ENCODE measurements at places on chromosomes 4 and X.

DNA sequence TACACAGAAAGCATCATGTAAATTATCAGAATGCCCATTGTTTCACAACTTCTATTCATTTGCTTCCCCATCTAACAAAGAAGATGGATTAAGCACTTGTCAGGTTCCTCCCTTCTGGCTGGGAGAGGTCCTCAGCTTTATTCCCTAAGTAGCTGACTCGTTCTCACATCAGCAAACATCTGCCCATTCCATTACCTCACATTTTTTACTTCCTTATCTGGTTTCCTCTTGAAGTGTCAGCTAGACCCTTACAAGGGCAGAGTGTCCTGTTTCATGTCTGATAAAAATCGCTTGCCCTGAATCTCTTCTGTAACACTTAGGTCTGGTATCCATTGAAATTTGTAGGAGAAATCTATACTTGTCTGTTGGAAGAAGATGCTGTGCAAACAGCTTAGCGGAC is 34.7 kb downstream of the TMPRSS11A start:
- DNase-seq = no peak

- no peak for DNase-seq
These were observed 40.4 kb upstream of the PGK1 start for GRCh38 chrX:78063687-78064086.

DNA sequence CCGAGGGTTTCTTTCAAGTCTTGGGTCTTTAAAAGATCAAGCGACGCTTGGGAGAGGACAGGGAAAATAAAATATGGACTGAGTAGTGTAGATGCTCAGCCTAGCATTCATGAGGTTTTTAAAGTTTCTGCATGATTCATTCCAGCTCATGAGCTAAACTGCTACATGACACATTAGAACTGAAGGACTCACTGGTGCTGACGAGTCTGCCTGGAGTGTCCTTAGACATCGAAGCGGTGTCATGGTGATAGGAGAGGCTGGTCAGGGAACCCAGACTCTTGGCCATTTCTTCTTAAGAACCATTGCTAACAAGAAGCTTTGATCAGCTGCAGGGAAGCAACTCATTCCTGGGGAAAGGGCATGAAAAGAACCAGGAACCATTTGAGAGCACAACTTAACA is 158.6 kb downstream of the TRIML1 start:
- peak; percentile 58 for DNase-seq

GRCh38 chr4:55183926-55184599 is 58.7 kb upstream of the KDR start:
- peak; percentile 87 for DNase-seq

DNA sequence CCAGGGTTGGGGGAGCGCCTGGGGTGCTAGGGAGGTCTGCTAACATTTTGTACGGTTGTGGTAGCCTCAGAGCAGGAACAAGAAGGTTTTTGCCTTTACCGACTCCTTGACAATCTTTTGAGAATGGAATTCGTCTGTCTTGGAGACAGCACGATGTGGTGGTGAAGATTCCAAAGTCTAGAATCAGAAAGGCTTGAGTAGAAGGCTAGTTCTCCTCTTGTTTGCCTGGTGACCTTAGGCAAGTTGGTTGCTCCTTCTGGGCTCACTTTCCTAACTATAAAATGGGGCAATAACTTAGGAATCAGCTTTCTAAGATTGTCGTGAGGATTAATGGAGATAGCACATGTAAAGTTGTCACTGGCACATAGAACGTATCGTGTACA is 741 bp downstream of the FAM47E start:
- no peak for DNase-seq

DNA sequence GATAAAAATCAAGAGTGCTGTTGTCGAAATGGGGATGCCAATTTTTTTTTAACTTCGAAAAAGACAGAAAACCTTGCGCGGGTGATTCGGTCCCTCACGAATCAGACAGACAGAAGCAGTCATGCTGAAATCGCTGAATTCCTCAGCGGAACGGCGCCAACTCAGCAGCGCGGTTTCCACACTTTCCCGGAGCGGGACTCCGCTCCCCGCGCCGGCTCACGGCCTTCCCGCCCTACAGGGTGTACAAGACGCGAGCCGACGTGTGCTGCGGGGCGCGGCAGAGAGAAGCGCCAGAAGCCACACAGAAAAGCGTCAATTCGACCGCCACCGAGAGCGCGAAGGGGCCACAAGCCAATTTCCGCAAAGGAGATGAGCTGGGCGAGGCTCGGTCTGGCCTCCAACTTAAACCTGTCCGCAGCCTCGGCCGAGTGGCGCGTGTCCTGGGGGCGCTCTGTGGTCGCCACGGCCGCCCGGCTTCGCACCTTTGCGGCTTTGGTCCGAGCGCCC is 1.3 kb downstream of the NEXMIF start:
- DNase-seq = peak; percentile 2

DNA sequence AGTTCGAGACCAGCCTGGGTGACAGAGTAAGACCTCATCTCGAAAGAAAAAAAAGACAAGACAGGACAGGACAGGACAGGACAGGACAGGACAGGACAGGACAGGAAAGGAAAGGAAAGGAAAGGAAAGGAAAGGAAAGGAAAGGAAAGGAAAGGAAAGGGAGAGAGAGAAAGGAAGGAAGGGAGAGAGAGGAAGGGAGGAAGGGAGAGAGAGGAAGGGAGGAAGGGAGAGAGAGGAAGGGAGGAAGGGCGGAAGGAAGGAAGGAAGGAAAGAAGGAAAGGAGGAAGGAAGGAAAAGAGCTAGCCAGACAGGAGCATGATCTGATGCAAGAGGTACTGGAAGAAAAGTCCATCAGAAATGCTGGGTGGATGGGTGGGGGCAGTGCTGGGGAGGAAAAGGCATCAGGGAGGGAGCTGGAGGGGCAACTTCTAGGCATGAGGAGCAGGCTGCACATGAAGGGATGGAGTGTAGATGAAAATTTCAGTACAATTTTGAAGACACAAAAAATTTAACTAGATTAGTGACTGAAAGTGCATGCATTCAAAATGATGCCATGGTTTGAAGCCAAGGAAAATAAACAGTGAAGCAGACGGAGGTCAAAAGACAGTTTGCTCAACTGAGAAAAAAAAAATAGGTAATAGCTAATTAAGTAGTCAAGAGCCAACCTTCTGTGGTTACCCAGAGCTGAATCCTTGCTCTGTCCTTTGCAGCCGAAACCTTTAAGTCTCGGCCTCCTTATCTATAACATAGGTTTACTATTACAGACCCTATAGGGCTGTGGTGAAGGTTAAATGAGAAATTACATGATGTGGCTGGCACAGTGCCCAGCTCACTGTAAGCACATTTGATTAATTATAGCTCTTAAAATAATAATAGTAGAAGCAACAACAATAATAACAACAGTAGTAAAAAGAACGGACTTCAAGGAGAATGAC is 59.9 kb downstream of the ZNF827 start:
- no peak for DNase-seq

- no peak for DNase-seq
These were observed 491.1 kb downstream of the PACRGL start for GRCh38 chr4:21191317-21191716.

DNA sequence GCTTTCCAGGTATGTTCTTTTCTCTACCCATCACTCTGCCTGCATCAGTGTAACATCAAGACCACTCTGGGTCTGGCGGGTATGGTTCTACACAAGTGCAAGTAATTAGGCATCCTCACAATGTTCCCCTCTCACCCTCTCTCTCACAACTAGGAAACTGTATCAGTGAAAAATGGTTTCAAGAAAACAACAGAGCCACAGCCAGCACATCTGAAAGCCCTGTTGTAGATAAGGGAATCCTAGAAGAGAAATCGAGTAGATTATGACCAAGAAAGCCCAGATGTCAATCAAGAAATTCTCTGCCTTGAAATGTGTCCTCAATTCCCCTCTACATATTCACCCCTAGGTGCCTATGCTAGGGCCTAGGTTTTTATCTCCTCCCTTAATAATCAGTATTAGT is 281.3 kb upstream of the ANKRD50 start:
- no peak for DNase-seq

DNA sequence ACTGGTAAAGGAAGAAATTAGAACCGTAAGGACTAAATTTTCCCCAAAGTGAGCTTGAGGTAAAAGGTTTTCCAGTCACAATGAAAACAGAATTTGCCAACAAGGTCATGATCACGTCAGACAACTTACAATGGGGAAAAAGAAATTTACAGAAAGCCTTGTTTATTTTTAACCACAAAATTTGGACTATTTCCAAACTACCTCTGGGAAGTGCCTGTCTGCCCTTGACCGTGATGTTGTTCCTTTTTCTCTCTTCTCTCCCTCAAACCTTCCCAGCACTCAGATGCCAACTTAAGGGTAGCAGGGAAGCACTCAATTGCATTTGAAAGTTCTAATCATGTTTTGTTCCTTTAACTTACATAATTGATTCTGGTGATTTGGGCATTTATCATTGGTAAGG is 32.5 kb downstream of the MEPE start:
- no peak for DNase-seq

GRCh38 chrX:7788334-7788733 is 54.6 kb upstream of the VCX start:
- no peak for DNase-seq

GRCh38 chr4:7422898-7423180 is 11.9 kb downstream of the PSAPL1 start:
- DNase-seq = no peak

GRCh38 chr4:157358851-157359250 is 138.3 kb downstream of the GRIA2 start:
- DNase-seq = no peak

DNA sequence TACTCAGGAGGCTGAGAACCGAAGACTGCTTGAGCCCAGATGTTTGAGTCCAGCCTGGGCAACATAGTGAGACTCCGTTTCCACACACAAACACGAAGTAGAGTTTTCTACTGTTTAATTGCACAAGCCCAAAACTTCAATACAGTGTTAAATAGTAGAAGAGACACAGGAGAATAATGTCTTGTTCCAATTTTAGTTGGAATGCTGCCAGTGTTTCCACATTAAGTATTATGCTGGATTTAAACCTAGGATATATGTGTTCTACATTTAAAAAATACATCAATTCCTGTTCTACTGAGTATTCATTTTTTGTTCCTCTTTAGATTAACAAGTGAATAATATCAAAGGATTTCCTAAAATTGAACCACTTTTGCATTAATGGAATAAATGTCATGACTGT is 91.3 kb downstream of the LCORL start:
- DNase-seq = no peak

DNA sequence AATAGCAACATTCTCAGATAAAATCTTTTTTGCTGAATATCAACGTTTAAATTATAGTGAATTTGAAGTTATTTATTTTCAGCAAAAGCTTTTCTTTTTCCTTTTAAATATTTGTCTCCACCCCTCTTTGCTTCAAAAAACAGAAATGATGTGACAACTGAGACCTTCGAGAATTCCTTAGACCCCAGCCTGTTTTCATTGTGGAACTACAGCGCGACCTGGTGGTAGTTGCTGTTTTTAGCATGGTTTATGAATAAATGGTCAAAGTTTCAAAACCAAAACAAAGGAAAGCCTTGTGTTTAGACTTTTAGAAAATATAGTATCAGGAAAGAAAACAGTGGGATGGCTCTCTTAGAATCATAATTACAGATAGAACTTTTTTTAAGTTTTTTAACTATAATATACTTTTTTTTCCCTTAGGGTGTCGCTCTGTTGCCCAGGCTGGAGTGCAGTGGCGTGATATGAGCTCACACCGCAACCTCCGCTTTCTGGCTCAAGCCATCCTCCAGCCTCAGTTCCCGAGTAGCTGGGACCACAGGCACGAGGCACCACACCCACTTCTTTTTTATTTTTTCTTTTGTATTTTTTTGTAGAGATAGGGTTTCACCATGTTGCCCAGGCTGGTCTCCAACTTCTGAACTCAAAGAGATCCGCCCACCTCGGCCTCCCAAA is 26.8 kb upstream of the TMEM184C start:
- DNase-seq = peak; percentile 79

- no peak for DNase-seq
These were observed 59.8 kb downstream of the PACRGL start for GRCh38 chr4:20760053-20760452.

DNA sequence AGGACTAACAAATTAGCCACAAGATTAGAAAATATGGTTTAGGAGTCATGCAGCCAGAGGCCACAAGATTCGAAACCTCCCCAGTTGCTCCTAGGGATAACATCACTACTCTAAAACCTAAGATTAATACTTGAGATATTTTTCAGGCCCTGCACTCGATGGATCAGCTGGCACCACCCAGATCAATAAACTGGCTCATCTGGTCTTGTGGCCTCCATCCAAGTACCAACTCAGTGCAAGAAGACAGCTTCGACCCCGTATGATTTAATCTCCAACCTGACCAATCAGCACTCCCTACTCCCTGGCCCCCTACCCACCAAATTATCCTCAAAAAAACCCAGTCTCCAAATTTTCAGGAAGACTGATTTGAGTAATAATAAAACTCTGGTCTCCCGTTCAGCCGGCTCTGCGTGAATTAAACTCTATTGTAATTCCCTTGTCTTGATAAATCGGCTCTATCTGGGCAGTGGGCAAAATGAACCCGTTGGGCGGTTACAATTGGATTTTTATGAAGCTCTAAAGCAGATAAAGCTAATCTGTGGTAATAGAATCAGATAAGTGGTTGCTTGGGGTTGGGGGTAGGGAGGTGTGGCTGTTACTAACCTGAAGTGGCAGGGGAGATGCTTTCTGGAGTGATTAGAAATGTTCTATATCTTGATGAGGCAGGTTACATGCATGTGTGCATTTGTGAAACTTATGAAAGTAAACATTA is 91.8 kb upstream of the ATXN3L start:
- no peak for DNase-seq

DNA sequence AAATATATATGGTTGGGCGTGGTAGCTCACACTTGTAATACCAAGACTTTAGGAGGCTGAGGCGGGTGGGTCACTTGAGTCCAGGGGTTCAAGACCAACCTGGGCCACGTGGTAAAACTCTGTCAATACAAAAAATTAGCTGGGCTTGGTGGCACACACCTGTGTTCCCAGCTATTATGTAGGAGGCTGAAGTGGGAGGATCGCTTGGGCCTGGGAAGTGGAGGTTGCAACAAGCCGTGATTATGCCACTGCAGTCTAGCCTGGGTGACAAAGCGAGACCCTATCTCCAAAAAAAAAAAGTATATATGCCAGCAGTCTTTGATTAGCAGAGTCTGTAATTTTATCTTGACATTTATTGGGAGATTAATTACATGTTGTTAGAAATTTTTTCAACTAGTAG is 8.7 kb downstream of the EIF2S3 start:
- DNase-seq = no peak

GRCh38 chr4:36332782-36333131 is 51.3 kb downstream of the DTHD1 start:
- no peak for DNase-seq

DNA sequence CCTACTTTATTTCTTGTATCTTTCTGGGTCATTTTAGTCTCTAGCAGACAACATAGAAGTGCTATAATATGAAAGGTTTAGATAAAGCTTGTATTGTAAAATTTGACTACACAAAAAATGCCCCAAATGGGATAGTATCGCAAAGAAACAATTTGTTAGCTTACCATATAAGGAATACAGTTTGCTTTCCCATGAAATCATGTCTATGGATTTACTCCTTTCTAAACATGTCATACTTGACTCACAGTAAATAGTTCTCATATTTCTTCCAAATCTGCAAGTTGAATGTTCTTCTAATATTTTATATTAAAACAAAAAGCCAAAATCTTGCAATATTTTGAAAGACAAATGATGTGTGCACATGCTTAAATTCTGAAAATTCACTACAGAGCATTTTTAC is 103.9 kb downstream of the PPA2 start:
- DNase-seq = peak; percentile 76
